ENCODE measurements at places on chromosomes 13 and 19. TPM values are rescaled to one million over a fixed set of nuclear protein-coding genes. Genes with fewer than 3 reads are reported as not detected.

DNA sequence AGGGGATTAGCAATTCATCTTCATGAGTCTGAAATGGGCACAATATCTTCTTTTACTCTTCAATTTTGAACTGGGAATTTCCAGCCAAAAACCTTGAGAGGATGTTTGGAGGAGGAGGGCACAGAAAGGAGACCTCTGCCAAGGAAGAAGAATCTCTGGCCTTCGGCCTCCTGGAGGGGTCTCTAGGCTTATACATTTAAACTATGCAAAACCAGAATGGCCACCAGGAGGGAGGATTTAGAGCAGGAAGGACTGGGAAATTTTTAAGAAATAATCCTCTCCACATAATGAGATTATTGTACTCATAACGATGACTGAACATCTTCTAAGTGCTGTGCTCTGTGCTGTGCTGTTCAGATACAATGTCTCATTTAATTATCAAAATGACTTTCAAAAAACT, 325.9 kb downstream of the NDFIP2 start:
- peaks cover 45% of the 10 kb centered on the region for H3K4me1 ChIP-seq
- no peaks in the 10 kb centered on the region for H3K27me3 ChIP-seq
- DNase-seq = no peak
- H3K36me3 ChIP-seq = no peaks in the 10 kb centered on the region
- H3K27ac ChIP-seq = peak overlapping the region; percentile 48
- no peak overlapping the region for H3K4me3 ChIP-seq

GRCh38 chr13:73608711-73609485, 525.3 kb downstream of the KLF12 start:
- peak overlapping the region; percentile 98 for H3K27ac ChIP-seq
- H3K4me1 ChIP-seq = peaks cover 7% of the 10 kb centered on the region
- DNase-seq = no peak
- no peaks in the 10 kb centered on the region for H3K36me3 ChIP-seq

DNA sequence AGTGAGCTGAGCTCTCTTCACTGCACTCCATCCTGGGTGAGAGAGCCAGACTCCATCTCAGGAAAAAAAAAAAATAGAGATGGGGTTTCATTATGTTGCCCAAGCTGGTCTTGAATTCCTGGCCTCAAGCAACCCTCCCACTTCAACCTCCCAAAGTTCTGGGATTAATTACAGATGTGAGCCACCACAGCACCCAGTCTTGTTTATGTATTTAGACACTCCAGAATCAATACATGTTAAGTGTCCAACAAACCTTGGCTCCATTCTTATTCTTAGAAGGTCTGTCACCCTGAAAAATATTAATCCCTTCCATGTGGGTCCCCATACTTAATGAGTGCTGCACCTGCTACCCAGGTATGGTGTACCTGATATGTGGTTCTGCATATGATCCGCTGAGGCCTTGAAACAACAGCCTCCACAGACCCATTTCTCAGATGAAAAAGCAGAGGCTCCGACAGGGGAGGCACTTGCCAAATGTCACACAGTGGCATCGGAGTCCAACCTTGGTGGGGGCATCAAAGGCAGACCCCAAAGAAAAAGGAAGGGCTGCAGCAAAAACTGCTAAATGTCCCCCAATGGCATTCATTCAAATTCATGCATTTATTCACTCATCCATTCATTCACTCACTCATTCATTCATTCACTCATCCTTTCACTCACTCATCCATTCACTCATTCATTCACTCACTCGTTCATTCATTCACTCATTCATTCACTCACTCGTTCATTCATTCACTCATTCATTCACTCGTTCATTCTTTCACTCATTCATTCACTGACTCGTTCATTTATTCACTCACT, 16.7 kb downstream of the TICAM1 start:
- H3K27me3 ChIP-seq = no peaks in the 10 kb centered on the region
- peaks cover 8% of the 10 kb centered on the region for H3K36me3 ChIP-seq
- no peak for DNase-seq
- no peak overlapping the region for H3K27ac ChIP-seq
- no peak overlapping the region for H3K4me3 ChIP-seq
- H3K4me1 ChIP-seq = peaks cover 13% of the 10 kb centered on the region

GRCh38 chr13:93265800-93266199, 39.2 kb downstream of the GPC6 start:
- H3K27me3 ChIP-seq = no peaks in the 10 kb centered on the region
- H3K4me3 ChIP-seq = no peak overlapping the region
- no peak overlapping the region for H3K27ac ChIP-seq

- H3K4me1 ChIP-seq = peaks cover 10% of the 10 kb centered on the region
- H3K36me3 ChIP-seq = no peaks in the 10 kb centered on the region
- H3K4me3 ChIP-seq = no peak overlapping the region
- no peak for DNase-seq
- no peak overlapping the region for H3K27ac ChIP-seq
- H3K27me3 ChIP-seq = peaks cover 16% of the 10 kb centered on the region
These were observed 264.5 kb downstream of the KCTD12 start for GRCh38 chr13:76621705-76622104.

DNA sequence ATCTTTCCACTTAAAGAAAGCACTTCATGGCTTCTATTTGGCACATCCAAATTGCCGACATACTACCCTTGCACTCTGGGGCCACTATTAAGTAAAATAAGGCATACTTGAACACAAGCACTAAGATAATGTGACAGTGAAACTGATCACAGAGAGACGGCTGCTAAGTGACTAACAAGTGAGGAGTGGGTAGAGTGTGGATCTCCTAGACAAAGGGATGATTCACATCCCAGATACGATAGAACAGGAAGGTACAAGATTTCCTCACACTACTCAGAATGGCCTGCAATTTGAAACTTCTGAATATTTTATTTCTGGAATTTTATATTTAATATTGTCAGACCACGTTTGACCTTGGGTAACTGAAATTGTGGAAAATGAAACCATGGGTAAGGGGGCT, 1721.8 kb upstream of the SPRY2 start:
- H3K36me3 ChIP-seq = no peaks in the 10 kb centered on the region
- H3K4me1 ChIP-seq = no peaks in the 10 kb centered on the region
- DNase-seq = no peak

DNA sequence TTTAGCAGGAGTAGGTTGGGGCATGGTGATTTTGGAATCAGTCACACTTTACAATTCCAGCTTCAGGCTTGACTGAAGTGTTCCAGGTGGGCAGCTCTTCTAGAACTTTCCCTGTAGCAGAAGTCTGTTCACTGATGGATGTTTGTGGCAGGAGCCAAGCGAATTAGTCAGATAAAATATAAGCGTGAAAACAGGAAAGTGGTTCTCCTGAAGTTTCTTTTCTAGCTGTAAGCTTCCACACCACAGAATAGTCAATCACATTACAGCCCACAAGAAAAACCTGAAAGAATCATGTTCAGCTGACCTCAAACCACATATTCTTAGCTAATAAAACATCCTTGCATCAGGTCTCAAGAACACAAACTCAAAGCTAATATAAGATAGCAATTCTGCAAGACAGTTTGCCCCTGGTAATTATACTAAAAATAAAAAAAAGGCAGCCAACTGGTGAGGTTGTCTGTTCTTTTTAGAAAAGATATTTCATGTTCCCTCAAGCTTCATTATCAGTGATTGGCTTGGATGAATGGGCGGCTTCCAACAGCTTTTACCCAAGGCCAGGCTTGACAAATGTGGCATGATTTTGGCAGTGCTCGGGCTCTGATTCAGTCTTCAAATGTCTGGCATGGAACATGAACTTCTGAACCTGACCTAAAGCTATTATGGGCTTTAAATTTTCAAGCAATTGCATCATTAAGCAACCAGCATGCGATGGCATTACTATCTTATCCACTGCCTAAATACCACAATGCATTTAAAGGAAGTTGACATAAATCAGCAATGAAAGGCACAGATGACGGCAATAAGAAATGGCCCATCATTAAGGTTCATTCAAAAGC, 136.8 kb downstream of the DCLK1 start:
- peaks cover 4% of the 10 kb centered on the region for H3K36me3 ChIP-seq
- peak overlapping the region; percentile 22 for H3K27ac ChIP-seq
- H3K27me3 ChIP-seq = peaks cover 14% of the 10 kb centered on the region
- no peak overlapping the region for H3K4me3 ChIP-seq
- DNase-seq = no peak

GRCh38 chr19:41700381-41701195, 7.8 kb upstream of the CEACAM5 start:
- no peaks in the 10 kb centered on the region for H3K4me1 ChIP-seq
- H3K36me3 ChIP-seq = no peaks in the 10 kb centered on the region
- H3K27ac ChIP-seq = no peak overlapping the region
- DNase-seq = peak; percentile 49
- H3K27me3 ChIP-seq = no peaks in the 10 kb centered on the region

DNA sequence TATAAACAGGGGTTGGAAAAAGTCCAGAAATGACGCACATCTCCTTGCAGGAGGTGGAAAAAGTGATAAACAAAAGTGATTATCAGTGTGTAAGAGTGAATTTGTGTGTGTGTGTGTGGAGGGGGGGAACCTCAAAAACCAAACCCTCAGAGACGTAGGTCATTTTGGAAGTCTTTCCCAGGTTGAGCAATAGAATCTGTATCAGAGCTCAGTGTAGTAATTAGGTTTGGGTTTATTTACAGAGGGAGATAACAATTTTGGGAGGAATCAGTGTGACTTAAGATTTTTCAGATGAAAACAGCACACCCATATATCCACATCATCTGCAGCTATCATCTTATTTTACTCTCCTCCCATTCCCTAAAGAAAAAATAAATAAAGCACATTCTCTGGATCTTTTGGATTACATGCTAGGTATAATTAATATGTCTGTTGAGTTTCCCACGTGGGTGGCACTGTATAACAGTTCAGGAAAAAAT, 406.4 kb downstream of the FGF9 start:
- peaks cover 8% of the 10 kb centered on the region for H3K4me1 ChIP-seq
- H3K36me3 ChIP-seq = no peaks in the 10 kb centered on the region
- no peak overlapping the region for H3K4me3 ChIP-seq

GRCh38 chr13:22629374-22629773, 551.4 kb upstream of the SGCG start:
- no peak overlapping the region for H3K4me3 ChIP-seq
- H3K36me3 ChIP-seq = no peaks in the 10 kb centered on the region
- H3K27me3 ChIP-seq = no peaks in the 10 kb centered on the region
- no peak for DNase-seq

DNA sequence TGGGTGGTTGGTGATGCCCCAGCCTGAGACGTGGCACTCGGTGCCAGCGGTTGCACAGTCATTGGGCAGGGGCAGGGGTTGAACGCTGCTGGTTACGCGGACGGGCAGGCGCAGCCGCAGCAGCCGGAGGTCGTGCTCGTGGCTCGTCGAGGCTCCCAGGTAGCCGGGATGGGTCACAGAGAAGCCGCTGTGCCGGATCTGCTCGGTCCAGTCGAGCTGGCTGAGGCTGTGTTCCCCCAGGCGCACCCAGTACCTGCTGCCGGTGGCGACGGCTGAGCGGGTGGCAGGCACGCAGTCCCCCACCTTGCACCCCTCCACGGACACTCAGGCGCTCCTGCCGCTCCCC, 2.9 kb downstream of the KLK12 start:
- H3K4me3 ChIP-seq = no peak overlapping the region
- peaks cover 24% of the 10 kb centered on the region for H3K27me3 ChIP-seq
- DNase-seq = no peak
- H3K36me3 ChIP-seq = peaks cover 3% of the 10 kb centered on the region

GRCh38 chr19:30671367-30671619, 299.1 kb downstream of the ZNF536 start:
- H3K4me1 ChIP-seq = peaks cover 8% of the 10 kb centered on the region
- H3K36me3 ChIP-seq = no peaks in the 10 kb centered on the region
- no peak overlapping the region for H3K4me3 ChIP-seq
- DNase-seq = no peak

DNA sequence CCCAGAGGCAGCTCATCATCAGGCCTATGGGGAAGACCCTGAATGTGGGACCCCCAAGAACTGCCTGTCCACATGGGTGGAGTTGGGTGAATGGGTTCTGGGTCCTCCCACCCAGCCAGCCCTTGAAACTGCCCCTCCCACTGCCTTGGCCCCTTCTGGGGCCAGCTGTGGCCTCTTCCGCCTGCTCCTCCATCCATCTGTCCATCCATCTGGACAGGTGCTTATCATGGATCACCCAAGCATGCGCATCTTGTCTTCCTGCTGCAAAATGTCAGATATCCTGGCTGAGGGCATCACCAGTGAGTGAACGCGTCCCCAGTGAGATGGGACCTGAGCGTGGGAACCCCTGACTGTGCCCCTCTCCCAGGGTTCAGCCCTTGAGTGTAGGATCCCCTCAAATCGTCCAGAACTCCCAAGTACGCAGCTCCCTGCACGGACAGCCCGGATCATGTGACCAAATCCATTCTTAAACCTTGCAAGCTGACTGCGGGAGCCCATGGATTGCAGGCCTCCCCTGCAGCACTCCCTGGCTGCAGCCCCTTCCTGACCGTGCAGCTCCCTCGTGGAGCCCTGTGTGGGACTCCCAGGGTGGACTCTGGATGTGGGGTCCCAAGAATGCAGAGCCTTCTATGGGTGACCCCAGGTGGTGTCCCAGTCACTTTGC, 2.0 kb downstream of the STXBP2 start:
- peak overlapping the region; percentile 36 for H3K27ac ChIP-seq
- DNase-seq = no peak
- no peaks in the 10 kb centered on the region for H3K36me3 ChIP-seq
- H3K4me3 ChIP-seq = peak overlapping the region; percentile 60

DNA sequence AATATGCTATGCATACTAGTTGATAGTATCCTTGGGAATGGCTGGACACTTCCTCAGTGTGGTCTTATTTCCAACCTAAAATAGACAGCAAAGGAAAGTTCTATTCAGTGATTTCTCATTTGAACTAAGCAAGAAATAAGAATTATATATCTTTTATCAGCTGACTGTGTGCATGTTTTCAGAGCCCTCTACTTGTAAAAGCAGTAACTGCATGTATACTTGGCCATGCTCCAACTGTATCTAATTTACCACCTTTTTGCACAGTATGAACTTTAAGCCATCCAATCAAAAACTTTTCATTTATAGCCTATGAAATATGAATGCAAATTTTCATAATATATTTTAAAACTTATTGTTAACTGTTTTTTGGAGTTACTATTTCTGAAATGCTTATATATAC, 136.4 kb upstream of the PCDH9 start:
- H3K4me1 ChIP-seq = peaks cover 3% of the 10 kb centered on the region
- H3K27me3 ChIP-seq = no peaks in the 10 kb centered on the region
- no peak overlapping the region for H3K4me3 ChIP-seq
- no peak overlapping the region for H3K27ac ChIP-seq
- DNase-seq = no peak

- no peak overlapping the region for H3K27ac ChIP-seq
- H3K4me1 ChIP-seq = no peaks in the 10 kb centered on the region
- peaks cover 5% of the 10 kb centered on the region for H3K27me3 ChIP-seq
- H3K36me3 ChIP-seq = no peaks in the 10 kb centered on the region
- H3K4me3 ChIP-seq = no peak overlapping the region
- DNase-seq = no peak
These were observed 10.0 kb upstream of the CABP5 start for GRCh38 chr19:48053856-48054255.

GRCh38 chr13:51892657-51893056, 30.9 kb downstream of the CCDC70 start:
- H3K27ac ChIP-seq = no peak overlapping the region
- peak; percentile 15 for DNase-seq
- H3K36me3 ChIP-seq = no peaks in the 10 kb centered on the region
- peaks cover 8% of the 10 kb centered on the region for H3K4me1 ChIP-seq

The SHANK1 gene
- 7.8 TPM for total RNA-seq

The CYP2A7 gene
- total RNA-seq = not detected

The AZU1 gene
- 0.41 TPM for total RNA-seq

The IRGC gene
- not detected for total RNA-seq

The SRRM5 gene
- 0.56 TPM for total RNA-seq

The PSG11 gene
- total RNA-seq = not detected

The KIR2DL3 gene
- not detected for total RNA-seq

The SIGLEC10 gene
- total RNA-seq = not detected

Measured in type B pancreatic cell (in vitro differentiated cells).